ENCODE measurements at places on chromosomes 4 and X.

- DNase-seq, result no peak
These were observed 1.7 kb upstream of the CENPC start for GRCh38 chr4:67546971-67547370.

DNA sequence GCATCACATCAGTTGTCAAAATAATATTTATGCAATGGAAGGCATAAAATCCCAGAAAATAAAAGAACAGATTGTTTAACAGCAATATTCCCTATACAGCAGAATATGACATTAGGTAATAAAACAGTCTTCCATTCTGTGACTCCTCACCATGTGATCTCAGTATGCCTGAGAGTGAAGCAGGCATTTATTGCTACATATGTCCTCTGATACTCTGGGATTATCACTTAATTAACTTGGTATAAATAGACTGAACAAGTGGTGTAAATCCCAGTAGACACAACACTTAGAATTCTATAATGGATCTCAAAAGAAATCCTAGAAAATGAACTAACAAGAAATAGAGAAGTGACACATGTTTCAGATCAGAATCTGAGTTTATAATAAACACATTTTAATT is 841.3 kb downstream of the PDHA2 start:
- DNase-seq, result no peak

DNA sequence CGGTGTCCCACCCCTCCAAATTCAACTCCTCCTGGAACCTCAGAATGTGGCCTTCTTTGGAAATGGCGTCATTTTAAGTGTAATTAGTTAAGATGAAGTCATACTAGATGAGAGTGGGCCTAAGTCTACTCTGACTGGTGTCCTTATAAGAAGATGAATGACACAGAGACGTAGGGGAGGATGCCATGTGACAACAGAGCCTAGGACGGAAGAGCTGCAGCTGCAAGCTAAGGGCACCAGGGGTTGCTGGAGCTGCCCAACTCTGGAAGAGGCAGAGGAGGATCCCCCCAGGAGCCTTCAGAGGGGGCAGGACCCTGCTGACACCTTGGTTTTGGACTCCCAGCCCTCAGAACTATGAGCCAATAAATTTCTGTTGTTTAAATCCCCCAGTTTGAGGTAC is 115.1 kb downstream of the STK32B start:
- DNase-seq, result no peak

DNA sequence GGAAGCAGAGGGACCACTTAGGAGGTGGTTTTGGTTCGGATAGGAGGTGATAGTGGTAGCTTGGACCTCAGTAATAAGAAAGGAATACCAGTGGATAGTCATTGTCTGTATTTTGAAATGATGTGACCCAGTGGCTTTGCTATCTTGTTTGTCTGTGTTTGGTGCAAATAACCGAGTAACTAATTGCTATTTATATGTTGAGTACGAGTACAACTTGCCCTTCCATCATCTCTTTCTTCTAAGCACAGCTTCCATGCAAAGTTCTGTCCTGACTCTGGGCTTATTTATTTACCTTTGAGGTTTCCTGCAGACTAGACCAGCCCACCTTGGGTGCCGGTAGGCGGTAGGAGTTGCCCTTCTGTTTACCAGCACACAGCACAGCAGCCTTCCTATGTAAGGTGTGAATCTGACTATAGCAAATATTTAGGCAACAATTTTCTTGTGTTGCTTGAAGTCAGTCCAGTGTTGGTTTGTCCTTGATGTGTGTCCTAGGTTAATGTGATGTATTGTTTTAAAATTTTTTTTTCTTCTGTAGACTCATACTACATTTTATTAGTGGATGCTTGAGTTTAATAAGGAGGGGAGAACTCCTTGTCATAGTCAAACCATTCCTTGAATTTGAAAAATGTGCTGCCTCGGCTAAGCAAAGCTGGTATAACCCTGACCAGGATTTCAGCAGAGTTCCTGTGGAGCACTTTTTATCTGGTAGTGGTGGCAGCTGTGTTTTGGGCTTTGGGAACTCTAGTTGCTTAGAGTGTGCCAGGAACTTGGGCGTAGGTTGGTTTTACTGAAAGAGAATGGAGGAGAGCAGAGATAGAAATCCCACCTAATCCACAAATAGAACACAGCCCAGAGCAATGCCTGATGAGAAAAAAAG is 21.9 kb downstream of the PTTG2 start:
- DNase-seq, result no peak

DNA sequence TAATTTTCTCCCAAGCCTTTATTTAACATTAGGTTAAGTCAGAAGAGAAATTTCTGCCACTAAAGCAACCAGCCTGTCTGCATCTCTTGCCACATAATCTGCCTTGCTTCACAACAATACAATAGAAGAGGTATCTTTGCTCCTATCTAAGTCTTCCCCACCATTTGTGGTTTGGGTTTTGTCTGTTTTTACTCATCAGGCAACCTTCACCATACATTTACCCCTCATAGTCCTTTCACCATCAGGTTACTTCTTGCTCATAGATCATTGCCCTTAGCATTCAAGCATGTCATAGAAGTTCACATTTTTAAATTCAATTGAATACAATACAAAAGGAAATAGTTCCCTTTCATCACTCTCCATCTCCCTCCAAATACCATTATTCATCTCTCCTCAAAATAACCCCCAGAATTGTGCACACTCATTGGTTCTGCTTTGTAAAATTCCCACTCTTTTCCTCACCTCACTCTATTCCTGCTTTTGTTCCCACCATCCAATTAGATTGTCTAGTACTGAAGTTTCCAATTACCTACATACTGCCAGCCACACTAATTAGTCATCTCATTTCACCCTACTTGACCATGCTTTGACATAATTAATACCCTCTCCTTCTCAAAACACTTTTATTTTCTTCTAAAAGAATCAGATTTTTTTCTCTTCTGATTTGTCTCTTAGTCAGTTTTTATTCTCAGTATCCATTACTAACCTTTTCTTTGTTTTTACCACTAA is 1957.0 kb upstream of the AGA start:
- no peak for DNase-seq

DNA sequence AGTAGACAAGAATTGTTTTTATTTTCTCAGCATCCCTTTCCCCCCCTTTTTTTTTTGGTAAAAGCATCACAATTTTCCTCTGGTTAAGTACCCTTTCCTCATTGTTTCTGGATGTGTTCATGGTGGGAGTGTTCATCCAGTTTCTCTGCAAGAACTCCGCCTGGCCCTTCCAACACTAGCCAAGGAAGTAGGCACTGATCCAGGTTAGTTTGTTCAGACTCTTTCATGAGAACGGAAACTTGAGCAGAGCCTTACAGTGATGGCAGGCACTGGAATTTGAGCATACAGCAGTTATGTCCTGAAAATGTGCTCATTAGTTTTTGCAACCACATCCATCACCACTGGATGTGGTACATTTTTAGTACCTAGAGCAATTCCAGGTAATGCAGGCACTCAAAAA is 336.1 kb upstream of the BOD1L1 start:
- no peak for DNase-seq

DNA sequence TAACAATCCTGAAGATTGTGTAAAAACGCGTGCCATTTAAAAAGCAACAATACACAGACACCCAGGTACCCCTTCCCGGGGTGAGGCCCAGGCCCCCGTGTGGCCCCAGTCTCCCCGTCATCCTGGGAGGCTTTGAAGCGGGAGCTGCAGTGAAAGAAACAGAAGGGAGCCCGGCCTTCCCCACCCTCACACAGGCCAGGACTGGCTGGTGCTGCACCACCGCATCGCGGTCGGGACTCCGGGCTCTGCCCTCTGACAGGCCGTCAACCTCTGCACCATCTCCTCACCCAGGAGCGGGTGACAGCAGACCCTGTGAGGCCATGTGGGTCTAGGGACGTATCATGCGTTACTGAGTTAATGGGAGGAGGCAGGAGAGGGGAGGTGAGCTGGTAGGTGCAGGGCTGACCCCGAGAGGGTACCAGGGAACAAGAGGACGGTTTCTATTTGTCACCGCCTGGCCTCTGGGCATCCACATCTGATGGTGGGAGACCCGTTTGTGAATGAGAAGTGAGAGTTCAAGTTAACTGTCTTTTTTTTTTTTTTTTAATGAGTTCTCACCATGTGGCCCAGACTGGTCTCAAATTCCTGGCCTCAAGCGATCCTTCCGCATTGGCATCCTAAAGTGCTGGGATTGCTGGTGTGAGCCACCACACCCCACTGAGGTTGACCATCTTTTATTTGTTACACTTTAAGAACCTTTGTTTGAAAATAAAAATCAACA is 27.3 kb downstream of the PIGG start:
- DNase-seq, result no peak

- DNase-seq, result no peak
These were observed 17.2 kb downstream of the SMIM31 start for GRCh38 chr4:164771088-164771487.

DNA sequence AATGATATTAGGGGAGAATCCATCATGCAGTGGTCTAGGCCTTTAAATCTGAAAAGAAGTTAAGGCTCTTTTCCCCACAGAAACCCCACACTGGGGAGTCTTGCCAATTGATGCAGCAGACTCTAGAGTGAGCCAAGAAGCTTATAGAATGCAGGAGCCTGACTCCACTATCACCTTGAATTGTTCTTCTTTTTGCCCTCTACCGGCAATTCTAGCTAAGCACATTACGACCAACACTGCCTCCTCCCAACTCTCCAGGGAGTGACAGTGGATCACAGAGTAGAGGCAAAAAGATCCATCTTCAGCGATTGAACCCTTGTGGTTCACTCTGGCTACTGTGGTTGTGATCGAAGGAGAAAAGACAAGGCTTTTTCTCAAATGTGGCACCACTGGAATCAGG is 331.5 kb downstream of the NKX6-1 start:
- no peak for DNase-seq

- DNase-seq, result no peak
These were observed 48.9 kb upstream of the SPIN3 start for GRCh38 chrX:57044245-57044644.

GRCh38 chrX:101411984-101412383 is 4.0 kb downstream of the HNRNPH2 start:
- DNase-seq, result no peak

GRCh38 chr4:116923389-116923788 is 162.0 kb downstream of the TRAM1L1 start:
- DNase-seq, result no peak

GRCh38 chr4:10316851-10317250 is 140.4 kb downstream of the ZNF518B start:
- no peak for DNase-seq

DNA sequence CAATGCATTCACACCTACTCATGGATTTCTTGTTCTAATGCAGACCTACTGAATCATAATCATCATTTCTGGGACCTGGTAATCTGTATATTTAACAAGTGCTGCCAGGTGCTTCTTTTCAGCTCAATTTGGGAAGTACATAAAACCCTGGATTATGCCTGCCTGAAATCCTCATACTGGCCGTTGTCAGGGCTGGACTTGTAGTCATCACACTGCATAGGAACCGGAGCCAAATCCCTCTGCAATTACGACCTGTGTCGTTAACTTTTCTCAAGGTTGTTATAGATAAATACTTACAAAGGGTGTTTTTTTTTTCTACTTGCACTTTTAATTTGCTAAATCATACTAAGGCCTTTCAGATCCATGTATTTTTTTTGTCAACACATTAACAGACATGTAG is 294.9 kb upstream of the PRPS2 start:
- no peak for DNase-seq

DNA sequence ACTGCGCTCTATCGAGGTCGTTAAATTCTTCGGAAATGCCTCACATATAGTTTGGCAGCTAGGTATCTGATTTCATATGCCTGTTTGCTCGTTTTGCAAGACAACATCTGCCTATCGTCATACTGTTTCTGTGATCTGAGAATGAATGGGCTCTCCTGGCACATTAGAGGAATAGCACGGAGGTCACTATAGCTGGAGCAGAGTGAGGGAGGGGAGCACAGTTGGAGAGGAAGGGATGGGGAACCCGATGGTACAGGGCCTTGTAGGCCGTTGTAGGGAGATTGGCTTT is 552 bp downstream of the IKBKG start:
- DNase-seq, result no peak

- DNase-seq, result no peak
These were observed 36.9 kb downstream of the NR3C2 start for GRCh38 chr4:148405161-148405893.

DNA sequence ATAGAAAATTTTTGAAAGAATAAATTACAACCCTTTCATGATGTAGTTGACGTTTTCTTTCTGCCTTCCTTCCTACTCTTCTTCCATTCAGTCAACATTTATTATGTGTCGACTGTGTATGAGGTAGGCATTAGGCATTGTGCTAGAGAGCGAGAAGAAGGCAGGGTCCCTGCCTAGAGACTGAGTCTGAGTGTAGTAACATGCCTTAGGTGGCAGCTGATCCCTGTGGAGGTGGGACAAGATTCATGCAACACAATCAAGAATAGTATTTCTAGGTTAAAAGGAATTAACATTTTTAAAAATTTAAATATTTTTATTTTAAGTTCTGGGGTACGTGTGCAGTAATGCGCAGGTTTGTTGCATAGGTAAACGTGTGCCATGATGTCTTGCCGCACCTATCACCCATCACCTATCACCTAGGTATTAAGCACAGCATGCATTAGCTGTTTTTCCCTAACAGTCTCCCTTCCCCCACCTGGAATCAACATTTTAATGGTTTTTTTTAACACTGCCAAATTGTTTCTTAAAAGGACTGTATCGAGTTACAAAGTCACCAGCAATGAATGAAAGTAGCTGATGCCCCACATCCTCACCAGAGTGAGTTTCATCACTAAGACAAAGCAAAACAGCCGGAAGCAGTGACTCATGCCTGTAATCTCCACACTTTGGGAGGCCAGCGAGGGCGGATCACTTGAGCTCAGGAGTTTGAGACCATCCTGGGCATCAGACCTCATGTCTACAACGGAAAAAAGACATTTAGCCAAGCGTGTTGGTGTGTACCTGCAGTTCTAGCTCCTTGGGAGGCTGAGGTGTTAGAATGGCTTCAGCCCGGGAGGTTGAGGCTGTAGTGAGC is 84.0 kb downstream of the WWC2 start:
- DNase-seq, result no peak

GRCh38 chr4:23392860-23393458 is 496.9 kb downstream of the PPARGC1A start:
- DNase-seq, result no peak

- no peak for DNase-seq
These were observed 158.3 kb downstream of the CPE start for GRCh38 chr4:165537028-165537648.

DNA sequence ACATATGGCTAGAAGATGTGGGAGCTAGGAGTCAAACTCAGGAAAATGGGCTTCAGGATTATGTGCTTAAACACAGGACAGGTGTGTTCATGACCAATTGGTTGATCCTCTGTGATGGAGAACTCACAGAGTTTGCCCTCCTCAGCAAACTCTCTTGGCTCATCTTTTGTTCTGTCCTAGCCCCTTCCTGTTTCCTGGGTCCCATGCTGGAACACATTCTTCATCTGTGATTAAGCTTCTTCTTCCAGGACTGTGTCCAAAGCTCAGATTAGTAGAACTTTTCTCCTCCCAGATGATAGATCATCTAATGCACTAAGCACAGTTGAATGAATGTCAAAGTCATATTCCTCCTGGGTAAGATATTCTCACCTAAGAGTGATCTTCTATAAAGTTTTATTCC is 38.8 kb upstream of the TCEANC start:
- no peak for DNase-seq

DNA sequence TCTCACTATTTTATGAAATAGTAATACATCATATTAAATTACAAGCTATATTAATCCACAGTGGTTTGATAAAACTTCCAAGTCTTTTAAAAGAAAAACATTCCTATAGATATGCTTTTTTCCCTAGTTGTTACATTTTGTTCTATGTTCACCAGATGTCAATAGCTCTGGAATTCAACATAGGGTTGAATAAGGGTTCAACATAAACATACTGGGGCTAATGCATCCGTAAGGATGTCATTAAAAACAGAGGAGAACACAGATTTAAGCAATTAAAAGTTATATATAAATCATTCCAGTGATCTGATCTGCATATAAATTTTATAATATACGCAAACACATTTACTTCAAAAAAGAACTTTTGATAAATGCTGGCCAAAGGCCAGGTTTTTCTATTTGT is 32.5 kb downstream of the SULT1B1 start:
- no peak for DNase-seq

Data from stimulated activated CD8-positive, alpha-beta memory T cell treated with anti-CD3 and anti-CD28 coated beads, Interleukin-7, amount 100 ng/mL, for 48 hours (primary cell).